ENCODE measurements at places on chromosomes 11 and 22.

DNA sequence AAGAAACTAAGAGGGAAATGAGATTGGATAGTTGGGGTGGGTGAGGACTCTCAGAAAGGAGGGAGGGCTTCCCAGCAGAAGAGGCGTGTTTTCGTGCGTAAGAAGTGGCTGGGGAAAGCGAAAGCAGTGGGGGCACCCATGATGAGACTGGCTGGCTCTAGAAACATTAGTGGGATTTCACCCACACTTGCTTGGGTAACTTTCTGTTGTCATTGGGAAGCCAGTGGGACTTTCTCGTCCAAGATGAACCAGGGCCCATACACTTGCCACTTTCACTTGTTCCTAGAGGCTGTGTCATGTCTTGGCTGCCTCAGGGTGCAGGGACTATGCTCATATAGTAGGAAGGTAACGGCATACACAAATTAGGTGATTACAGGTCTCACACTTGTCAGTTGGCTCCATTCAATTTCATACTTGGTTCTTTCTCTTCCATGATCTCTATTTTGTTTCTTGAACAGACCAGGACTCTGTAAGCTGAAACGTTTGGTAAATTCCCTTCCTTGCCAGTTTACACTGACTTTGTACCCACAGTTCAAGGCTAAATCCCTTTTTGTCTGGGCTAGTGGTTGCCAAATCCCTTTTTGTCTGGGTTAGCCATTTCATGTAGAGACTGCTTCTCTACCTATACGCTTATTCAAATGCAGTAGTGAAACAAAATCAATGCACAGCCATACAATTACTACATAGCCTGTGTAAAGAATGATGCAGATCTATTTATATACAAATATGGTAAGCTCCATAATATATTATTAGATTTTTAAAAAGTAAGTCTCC lies 42.0 kb upstream of the CXCR5 start:
- DNase-seq: no peak

DNA sequence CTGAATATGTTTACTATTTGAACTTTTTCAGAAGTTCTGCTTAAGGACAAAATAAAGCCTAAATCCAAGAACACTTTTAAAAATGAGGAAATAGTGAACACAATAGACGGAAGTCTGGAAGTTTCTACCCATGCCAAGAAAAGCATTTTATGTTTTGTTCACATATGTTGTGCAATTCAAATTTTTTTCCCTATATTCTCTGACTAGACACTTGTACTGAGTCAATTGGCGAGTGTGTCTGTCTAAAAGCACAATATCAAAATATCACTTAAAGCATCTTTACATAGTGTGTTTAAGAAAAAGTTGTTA lies 29.2 kb downstream of the INCENP start:
- DNase-seq: no peak

DNA sequence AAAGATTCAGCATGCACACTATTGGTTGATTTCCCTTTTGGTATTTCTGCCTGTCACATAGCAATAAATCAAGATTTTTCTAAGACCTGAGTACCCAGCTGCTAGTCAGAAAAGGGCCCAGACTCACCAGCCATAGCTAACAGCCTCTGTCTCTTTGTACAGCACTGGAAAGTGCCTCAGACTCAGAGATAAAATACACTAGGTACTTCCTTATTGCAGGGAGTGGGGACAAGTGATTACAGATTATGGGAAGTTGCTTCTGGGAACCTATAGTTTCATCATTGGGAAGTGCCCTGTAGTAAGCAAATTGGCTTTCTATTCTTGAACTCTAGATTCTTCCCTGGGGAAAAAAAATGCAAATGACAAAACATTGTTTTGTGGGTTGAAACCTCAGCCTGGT lies at the start of gene CASP5:
Gene CASP5 (minus strand): TSS at position 166 of the 400 bp plus-strand sequence. CDS start 32 bp downstream, at position 134.
- DNase-seq: no peak

GRCh38 chr22:46595545-46595944 lies 24.6 kb upstream of the GRAMD4 start:
- no peak for DNase-seq

GRCh38 chr11:45818961-45819605 lies 14.1 kb downstream of the SLC35C1 start:
- no peak for DNase-seq

DNA sequence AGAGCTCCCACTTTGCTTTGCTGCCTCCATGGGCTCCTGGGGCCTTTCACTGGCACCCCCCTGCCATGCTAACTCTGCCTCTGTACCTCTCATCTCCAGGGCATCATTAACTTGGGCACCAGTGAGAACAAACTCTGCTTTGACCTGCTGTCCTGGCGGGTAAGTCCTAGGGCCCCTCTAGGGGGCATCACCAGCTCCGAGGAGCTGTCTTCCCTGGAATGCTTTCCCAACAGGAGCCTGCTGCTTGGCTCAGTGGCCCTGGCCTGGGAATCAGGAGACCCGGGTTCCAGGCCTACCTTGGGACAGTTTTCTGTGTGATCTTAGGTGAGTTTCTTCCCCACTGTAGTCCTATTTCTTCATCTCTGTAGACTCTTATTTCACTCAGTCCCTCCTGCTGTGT lies 5.1 kb downstream of the ACCS start:
- no peak for DNase-seq

DNA sequence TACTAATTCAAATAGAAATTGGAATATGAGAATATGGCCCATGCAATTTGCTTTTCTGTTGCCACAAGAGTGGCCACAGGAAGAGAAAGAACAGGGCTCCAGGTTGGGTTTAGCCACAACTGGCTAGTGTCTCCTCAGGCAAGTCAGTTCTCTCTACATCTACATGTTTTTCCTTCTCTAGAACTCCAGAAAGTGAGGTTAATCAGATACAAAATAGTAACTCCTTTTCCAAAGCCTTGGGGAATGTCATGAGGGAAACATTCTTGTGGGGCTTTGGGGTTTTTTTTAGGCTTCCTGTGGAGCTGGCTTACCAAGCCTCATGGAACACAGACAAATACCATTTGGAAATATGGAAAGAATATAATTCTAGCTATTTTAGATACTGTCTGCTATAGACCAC lies 161.6 kb downstream of the NAV2 start:
- no peak for DNase-seq

DNA sequence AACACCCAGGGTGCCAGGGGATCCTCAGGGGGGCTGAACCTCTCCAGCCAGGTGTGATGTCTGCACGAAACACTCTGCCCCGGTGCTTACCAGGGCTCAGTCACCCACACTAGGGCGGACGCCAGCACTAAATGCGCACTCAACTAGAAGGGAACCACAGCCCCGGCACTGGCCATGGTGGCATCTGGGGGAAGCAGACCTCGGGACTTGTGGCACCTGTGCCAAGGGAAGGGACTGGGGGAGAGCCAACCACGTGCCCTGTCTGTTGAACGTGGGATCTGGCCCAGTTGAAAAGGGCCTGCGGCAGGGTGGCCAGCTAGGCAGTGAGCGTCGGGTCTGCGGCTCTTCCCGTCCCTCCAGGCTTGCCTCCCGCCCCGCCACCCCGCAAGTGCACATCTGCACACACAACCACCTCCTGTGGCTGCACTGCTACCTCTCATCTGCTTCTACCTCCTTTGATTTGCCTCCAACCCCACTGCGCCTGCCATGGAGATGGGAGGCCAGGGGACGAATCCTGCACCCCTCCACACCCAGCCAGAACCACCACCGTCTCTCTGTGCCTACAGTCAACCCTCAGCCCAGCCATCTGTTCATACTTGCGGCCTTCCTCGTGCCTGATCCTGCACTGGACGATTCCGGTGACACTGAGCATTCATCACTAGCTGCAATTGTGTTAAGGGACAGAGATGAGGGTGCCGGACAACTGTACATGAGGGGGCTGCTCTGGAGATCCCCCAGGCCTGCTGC lies 15.0 kb upstream of the MOB2 start:
- no peak for DNase-seq

- peak; percentile 49 for DNase-seq
Observed at GRCh38 chr11:45097721-45098493, 48.5 kb upstream of the PRDM11 start.

DNA sequence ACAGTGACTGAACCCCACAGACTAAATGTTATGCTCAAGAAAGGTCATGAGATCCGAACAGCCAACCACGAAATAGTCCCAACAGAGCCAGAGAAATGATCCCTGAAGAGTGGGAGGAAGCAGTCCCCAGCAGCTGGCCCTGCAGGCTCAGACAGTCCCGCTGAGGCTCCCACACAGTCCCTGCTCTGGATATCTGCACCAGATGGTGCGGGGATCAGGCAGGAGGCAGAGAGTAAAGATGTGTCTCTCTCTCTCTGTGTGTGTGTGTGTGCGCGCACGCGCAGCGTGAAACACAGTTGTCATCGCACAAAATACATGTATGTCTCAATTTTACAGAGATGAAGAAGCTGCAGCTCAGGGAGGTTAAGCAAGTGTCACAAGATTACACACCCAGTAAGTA lies 27.9 kb downstream of the GUCY1A2 start:
- no peak for DNase-seq

DNA sequence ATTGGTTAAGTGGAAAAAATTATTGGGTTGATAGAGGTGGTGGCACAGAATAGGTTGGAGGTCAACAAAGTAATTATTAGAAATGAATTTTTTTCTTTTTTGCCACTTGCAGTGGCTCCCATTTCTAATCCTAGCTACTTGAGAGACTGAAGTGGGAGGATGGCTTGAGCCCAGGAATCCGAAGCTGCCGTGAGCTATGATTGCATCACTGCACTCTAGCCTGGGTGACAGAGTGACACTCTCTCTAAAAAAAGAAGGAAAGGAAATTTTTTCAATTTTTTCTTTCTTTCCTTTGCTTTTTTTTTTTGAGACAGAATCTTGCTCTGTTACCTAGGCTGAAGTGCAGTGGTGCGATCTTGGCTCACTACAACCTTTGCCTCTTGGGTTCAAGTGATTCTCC lies 2.2 kb upstream of the BCO2 start:
- no peak for DNase-seq

GRCh38 chr22:49212466-49212865 lies 615.2 kb downstream of the BRD1 start:
- DNase-seq: no peak

GRCh38 chr11:68658661-68659060 lies 25.7 kb upstream of the GAL start:
- peak; percentile 32 for DNase-seq

DNA sequence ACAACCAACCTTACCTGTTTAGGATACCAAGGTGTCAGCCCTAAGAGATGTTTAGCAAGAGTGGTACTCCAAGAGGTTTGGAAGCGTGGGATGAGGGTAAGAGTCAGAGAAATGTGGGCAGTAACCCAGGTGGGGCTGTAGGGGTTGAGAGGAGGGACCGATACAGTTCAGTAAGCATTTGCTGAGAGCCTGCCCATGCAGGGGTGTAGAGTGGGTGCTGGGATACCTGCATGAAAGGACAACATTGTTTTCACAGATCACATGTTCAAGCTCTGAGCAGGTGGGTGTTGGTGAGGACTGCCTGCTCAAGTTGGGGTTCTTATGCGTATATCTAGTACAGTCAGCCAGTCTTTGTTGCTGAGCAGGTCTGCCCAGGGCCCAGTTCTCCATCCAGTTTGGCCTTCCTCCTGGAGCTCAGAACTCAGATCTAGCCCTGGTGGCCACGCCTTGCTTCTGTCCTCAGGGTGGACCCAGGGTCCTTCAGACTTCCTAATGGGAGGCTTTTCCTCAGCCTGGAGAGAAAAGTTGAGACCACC lies 14.8 kb downstream of the PPFIBP2 start:
- DNase-seq: no peak

DNA sequence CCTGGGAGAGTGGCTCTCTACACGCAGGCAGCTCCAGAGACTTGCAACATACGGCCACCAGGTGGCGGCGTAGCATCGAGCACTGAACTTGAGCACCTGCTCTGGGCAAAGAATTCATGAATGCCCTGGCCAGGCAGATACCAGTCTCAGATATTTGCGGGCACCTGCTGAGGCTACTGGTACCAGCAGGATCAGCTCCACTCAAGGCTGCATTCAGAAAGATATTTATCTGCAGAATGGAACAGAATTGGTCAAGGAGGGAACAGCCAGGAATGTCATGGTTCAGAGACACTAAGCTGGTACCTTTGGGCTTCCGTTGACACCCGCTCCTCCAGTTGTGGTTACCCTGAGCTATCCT lies 10.8 kb upstream of the CCDC86 start:
- DNase-seq: peak; percentile 85

DNA sequence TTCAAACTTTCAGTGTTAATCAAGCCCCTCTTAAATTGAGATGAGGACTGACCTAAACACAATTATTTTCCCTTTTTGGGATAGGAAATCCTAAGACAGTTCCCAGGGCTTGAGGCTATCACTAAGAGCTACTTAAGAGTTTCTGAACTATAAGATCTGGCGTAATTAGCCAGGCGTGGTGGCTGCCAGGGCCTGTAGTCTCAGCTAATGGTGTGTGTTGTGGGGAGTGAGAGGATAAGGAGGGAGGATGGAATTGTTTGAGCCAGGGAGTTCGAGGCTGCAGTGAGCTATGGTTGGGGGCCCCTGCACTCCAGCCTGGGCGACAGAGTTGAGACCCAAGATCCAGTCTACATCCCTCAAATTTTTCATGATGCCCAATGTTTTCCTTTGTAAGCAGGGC lies 23.5 kb upstream of the EXPH5 start:
- no peak for DNase-seq

- no peak for DNase-seq
Observed at GRCh38 chr11:78060533-78060932, 3.1 kb upstream of the THRSP start.

DNA sequence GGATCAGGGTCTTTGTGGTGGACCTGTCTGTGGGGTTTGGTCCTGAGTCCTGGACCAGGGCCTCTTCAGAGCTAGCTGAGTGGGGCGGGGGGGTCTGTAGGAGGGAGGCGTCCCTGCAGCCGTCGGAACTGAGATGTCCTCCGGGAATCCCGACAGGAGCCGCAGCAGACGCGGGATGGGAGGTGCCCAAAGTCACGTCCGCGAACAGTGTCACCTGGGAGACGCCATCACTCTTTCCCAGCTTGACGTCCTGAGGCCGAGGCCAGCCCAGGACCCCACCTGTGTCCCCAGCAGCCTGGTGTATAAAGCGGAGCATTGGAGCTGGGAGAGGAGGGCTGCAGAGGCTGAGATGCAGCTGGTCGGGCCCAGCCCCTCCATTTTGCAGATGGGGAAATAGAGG lies 1234.7 kb downstream of the BRD1 start:
- no peak for DNase-seq

DNA sequence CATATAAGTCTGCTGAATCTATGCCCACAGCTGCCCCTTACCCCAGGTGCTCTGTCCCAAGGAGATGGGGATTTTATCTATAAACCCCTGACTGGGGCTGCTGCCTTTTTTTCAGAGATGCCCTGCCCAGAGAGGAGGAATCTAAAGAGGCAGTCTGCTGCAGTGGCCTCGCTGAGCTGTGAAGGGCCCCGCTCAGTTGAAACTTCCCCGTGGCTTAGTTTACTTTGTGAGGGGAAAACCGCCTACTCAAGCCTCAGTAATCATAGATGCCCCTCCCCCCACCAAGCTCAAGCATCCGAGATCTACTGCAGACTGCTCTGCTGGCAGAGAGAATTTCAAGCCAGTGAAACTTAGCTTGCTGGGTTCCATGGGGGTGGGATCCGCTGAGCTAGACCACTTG lies 7.4 kb upstream of the SCGB1D4 start:
- DNase-seq: no peak

DNA sequence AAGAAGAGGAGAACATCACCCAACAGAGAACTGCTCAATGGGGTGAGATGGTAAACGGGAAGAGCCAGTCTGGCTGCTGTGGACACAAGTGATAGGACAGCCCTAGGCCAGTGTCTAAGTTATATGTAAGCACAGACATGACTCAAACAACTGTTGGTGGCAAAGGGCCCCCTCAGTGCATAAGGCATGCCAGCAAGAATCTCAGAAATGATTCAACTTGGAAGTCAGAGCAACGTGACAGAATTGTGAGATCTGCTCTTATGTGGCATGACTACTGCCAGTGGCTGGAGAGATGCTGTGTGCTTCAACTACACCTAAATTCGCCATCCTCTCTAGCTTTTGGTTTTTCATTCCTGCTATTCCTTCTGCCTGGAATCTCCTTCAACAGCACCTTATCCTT lies 7.4 kb downstream of the SLN start:
- peak; percentile 19 for DNase-seq

Measured in AG08396 (cell line).